Upper lobe of left lung (tissue), 6 donors: ENCODE measurements at places on chromosomes 7 and 10.

DNA sequence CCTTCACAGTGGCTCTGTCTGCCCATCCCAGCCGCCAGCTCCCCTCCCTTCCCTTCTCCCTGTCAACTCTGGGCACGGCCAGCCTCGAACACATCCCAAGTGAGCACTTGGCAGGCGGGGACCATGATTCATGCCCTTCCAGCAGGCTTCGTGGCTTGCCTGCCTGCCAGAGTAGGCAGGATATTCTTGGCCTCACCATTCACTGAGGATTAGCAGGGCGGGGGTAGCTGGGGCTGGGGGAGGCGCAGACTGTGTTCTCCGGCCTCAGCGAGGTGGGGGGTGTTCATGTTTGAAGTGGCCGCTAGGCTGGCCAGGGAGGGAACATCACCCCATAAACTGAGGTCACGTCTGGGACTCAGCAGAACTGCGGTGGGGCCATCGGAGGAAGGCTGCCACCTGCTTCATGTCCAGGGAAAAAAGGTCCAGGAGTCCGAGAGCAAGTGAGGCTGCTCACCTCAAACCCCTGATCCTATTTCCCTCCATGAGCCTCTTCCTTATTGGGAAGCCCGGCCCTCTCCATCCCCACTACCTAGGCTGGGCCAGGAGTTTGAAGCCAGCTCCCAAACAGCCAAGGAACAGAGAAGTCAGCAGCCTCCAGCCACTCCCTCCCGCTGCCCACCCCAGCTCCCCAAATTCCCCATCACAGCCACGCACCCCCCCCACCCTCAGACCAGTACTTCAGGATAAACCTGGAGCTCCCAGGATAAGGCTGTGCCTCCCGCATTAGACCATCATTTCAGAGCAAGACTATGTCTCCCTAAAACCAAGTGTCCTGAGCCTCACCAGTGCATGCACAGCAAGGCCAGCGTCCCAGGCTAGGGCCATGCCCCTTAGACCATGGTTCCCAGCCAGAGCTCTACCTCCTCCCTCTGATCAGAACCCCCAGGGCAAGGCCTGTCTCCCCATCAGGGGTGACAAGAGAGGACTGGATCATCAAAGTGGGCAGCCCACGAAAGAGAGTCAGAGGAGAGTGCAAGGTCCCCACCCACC, 42.8 kb upstream of the RABGEF1 start:
- DNase-seq: no peak

DNA sequence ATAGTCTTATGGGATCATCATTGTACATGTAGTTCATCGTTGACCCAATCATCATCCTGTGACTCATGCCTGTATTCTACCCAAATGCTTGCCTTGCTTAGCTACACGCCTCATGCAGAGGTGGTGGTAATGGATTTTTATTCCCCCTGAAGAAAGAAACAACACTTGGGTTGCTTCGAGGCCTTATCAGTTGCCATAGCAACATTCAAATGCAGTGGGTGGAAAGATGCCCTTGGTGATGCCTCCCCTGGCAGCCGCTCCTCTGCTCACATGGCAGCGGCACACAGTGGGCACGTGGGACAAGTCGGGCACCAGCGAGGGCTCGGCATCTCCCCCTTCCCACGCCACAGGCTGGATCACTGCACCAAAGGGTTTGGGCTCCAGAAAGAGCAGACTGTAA, 54.0 kb upstream of the NMT2 start:
- DNase-seq: no peak

- DNase-seq: peak; percentile 36
Measured at GRCh38 chr10:43846187-43846680, 197.6 kb upstream of the ZNF32 start.

DNA sequence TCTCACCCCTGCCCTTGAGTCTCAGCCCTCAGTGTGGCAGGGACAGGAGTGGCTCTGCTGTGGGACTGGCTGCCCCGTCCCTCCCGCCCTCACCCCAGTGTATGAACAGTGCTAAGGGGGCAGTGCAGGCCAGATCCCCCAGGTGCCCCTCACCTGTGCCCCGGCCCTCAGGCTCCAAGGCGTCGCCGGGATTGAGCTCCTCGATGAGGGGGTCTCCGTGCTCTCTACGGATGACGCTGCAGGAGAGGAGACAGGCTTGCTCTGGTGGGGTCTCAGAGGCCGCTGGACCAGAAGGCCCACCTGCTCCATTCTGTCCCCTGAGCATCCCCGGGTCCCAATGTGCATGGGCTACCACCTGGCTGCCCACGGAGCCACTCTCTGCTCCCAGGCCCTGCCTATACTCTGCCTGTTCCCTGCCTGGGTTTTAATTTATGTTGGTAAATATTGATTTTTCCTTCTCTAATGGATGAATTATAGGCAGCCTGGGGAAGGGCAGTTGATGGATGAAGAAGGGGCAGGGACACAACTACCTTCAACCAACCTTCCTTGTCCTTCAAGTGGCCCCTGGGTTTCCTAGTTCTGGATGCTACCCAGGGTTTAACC, 47.2 kb downstream of the GOLGA7B start:
- no peak for DNase-seq

- no peak for DNase-seq
Measured at GRCh38 chr7:7178081-7178480, 4.3 kb upstream of the C1GALT1 start.

DNA sequence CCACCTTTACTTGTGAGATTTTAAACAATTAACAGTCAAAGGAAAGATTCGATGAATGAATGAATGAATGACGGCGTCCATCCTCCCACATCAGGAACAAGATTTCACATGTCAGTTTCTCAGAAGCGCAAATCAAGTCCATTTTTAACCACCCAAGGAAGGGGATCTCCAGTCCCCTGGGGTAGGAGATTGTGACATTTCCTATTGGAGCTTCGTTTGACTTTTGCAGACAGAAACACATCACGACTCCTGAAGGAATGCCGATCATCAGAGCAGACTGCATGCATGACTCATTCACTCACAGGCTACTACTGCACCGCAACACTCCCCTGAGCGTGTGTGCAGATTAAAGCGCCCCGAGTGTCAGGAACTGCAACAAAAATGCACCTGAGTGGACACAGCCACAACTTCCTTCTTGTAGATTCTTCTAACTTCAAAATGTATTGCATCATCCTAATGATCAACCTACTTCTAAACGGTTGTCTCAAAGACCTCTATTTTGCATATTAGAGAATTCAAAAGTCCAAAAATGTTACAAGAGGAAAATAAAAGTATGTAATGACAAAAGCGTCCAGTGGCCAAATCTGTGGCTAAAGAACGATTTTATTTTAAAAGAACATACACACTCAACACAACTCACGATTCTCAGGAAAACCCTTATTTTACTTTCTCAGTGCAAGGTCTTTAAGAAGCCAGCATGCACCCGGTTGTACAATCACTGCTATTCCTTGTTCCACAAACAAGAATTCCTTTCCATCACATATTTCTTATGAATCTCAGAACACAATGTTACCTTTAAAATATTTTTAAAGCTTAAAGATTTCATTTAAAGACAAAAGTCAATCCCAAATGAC, 172.6 kb downstream of the FAM107B start:
- DNase-seq: peak; percentile 86

DNA sequence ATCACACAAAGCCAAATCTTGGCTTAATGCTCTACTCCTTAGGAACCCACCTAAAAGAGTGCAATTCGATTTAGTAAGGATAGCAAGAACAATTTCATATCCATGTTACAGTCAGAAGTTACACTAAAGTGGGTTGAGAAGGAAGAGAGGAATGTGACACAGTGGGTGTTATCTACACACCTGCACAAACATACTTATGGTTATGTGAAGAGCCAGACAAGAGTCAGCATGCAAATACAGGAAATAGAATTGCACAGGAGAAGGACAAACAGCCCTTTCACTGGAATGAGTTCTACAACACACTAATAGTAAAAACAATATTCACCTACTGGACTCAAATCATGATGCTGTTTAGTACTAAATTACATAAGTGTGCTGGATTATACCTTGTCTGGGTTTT, 262.8 kb downstream of the DGKB start:
- DNase-seq: no peak

- DNase-seq: peak; percentile 47
Measured at GRCh38 chr7:44287488-44288380, 37.7 kb downstream of the CAMK2B start.

DNA sequence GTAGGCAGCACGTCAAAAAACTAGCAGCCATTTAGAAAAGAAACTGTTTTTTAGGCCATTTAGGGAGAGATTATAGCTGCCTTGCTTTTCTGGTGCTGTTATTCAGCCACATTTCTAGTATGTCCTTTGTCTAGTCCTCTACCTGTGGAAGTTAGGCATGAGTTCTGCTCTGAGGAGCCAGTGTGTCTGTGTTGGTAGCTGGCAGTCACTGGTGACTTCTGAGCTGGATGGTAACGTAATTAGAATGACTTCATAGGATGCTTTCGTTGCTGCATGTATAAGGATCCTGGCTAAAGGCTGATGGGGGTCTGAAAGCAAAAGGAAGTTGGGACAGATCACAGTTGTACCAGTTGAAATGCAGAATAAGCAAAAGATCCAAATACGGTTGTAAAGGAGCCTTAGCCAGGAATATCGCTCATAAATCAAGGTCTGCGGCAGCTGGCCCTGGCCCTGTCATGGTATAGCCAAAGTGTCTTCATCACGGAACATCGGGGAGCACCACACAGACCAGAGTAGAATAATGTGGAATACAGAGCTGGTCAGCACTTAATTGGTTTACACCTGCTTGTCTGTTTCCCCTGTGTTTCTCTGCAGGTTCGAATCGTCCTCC, 226.7 kb downstream of the EXOC4 start:
- DNase-seq: no peak

- no peak for DNase-seq
Measured at GRCh38 chr7:29458933-29459332, 104.7 kb upstream of the PRR15 start.

- no peak for DNase-seq
Measured at GRCh38 chr7:69439636-69440325, 158.5 kb upstream of the AUTS2 start.

DNA sequence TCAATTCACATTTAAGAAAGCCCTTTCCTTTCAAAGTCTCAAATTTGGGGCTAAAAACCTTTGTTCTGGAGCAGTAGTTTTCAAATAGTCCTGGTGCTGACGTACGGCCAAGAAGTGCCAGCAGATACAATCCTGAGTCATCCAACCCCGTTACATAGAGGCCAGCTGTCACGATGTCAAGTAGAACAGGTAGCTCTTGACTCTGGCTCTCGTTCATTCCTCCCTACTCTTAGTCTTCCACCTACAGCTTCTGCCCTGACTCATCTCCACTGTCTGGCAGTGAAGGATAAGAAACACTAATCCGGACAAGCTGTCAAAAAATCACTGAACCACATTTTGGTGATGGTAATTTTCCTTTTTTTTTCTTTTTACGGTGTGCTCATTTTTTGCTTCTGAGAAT, 132.4 kb upstream of the PTN start:
- DNase-seq: no peak

DNA sequence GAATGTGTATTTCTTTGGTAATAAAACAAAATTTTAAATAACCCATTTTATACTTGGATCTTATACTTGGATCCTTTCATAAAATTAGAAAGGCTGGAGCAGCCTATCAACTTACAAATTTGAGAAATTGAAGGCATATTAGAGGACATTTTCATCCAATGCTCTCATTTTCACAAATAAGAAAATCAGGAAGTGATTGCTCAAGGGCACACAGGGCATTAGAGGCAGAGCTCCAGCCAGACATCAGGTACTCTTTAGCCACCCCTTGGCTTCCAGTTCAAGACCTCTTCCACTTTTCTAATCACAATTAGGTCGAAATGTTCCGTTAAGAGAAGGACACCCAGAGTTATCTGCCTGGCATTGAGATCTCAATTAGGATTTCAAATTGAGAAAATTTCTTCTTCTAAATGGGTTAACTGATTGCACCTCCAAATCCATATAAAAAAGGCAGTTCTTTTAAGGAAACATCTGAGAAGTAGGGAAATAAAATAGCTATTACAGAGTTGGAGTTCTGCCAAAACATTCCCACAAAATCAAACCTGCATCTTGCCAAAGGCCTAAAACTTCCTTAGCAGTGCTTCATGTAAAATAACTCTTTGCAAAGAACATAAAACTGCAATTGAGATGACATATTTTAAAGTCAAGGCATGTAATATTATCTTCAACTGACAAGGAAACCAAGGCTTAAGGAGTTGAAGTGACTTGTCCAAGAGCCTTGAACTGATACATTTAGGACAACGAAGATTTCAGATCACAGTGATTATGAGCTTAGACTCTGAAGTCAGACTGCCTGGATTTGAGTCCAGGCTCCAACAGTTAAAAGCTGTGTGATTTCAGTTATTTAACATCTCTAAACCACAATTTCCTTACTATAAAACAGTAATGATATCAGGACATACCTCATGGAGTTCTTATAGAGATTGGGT, 2.4 kb downstream of the ACTA2 start:
- DNase-seq: no peak

GRCh38 chr10:37003126-37003525, 122.3 kb upstream of the ANKRD30A start:
- DNase-seq: no peak

GRCh38 chr10:108204528-108205305, 1040.2 kb upstream of the SORCS1 start:
- no peak for DNase-seq

- DNase-seq: no peak
Measured at GRCh38 chr10:34292194-34292565, 522.9 kb downstream of the PARD3 start.

DNA sequence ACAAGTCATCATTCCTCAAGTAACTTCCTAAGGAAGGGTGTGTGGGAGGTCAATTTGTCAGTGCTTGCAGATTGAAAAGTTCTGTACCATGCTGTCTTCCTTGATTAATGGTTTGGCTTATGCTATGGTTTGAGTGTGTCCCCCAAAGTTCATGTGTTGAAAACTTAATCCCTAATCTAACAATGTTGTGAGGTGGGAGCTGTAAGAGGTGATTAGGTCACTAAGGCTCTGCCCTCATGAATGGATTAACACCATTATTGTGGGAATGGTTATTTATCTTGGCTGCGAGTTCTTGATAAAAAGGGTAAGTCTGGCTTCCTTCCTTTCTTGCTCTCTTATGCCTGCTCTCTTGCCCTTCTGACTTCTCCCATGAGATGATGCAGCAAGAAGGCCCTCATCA, 29.3 kb upstream of the TMEM229A start:
- DNase-seq: no peak

- no peak for DNase-seq
Measured at GRCh38 chr10:117419921-117420320, 44.7 kb upstream of the PDZD8 start.

DNA sequence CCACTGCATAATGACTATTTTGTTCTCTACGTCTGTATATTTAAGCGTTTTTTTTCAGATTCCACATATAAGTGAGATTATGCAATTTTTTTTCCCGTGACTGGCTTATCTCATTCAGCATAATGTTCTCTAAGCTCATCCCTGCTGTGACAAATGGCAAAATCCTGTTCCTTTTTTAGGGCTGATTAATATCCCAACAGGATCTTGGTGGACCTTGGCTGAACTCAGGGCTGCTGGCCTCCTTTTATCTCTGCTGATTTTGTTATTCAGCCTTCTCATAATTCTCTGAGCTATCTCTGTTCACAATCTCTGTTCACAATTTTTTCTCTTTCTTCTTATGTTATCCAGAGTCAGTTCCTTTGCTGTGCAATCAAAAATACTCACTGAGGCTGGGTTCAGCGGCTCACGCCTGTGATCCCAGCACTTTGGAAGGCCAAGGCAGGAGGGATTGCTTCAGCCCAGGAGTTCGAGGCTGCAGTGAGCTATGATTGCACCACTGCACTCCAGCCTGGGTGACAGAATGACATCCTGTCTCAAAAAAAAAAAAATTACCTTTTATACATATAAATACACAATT, 1035.9 kb upstream of the AUTS2 start:
- DNase-seq: no peak
